OCI-LY7 (cell line): ENCODE measurements at places on chromosomes 5 and 9. TPM values are rescaled to one million over a fixed set of nuclear protein-coding genes. Genes with fewer than 3 reads are reported as not detected.

ERCC8 gene
- 16.6 and 17.5 TPM in 2 replicates for total RNA-seq

FAM163B gene
- 2.6 and 3.6 TPM in 2 replicates for total RNA-seq

KIAA1191 gene
- 41.2 and 42.1 TPM in 2 replicates for total RNA-seq

PCDHA4 gene
- not detected in 2 replicates for total RNA-seq

CCDC112 gene
- total RNA-seq: 9.7 and 13.0 TPM in 2 replicates

GNAQ gene
- total RNA-seq: not detected in 2 replicates

DNA sequence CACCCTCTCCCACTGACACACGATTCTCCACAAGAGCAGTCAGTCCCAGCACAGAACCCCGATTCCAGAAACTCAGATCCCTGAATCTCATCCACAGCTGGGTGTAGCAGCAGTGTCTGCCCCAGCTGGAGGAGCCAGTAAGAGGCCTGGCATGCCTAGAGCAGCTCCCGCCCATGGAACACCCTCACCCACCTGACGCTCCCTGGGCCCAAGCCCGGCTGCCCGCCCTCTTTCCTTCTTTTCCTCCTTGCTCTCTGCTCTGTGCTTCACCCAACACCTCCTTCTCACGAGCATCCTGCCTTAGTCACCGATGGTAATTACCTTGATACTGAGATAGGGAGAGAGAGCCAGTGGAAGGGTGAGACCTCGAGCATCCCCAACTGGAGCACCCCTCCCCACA, 8.7 kb downstream of the PCDH1 start:
- no peak for DNase-seq

- DNase-seq: peak; percentile 35
These were observed 1.2 kb downstream of the ZNF608 start for GRCh38 chr5:124745007-124745927.

DNA sequence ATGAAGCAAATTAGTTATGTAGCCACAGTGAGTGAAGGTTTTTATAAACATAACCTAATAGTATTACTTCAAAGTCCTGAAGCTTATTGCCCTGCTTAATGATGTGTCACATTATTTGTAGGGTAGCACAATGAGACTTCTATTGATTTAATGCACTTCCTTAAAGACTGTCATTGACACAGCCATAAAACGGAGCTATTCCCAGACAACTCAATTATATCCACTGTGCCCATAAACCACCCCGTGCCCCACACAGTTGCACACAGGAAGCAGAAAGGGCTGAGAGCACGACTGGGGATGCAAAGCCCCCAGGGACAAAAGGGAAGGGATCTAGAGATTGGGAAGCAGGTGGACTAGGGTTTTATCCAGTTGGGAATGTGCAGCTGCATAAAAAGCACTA, 37.0 kb downstream of the TRIM32 start:
- DNase-seq: no peak

DNA sequence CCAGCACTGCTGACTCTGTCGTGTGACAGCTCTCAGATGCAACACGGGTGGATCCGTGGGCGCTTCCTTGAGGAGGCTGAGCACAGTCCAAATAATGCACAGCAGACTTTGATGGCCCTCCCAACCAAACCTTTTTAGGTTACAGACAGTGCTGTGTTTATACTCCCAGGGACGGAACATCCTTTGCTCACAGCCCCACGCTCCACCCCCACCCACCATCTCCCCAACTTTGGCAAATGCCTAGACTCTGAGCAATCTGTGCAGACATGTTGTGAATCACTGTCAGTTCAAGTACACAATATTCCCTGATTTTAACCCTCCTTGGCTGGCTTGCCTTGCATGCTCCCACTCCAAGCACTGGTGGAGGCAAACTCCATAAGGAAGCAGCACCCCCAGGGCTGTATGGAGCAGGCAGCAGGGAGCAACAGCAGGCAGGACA, 324.6 kb downstream of the MLLT3 start:
- no peak for DNase-seq

DNA sequence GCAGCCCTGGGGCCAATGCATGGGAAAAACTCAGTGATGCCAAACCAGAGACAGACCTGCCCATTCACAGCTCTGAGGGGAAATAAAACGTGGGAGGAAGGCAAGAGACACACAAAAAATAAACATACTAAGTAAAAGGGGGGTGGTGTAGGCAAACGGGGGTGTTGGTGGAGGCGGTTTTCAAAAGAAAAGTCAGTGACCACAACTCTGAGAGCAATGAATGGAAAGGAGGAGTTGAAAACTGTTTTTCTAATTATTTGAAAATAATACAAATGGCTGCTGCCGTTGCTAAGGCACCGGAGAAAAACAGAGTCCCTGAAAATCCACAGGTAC, 293.5 kb downstream of the EFNA5 start:
- DNase-seq: no peak

- DNase-seq: no peak
These were observed 2240.9 kb upstream of the WWC1 start for GRCh38 chr5:166050531-166050930.

DNA sequence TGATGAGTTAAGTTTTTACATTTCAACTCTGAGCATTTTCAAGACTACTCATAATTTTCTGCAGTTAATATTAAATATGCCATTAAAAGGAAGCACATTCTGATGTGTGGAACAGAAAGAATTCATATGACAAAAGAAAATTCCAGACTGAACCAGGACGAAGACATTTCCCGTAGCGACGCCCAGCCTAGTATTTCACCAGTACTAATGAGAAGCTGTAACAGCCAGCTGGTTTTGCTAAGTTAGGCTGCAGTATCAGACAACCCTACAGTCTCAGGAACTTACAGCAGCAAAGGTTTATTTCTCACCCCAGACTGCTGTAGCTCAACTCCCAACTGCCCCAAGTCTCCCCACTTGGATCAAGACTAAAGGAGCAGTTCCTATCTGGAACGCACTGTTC, 91.6 kb downstream of the TMEM174 start:
- DNase-seq: no peak

DNA sequence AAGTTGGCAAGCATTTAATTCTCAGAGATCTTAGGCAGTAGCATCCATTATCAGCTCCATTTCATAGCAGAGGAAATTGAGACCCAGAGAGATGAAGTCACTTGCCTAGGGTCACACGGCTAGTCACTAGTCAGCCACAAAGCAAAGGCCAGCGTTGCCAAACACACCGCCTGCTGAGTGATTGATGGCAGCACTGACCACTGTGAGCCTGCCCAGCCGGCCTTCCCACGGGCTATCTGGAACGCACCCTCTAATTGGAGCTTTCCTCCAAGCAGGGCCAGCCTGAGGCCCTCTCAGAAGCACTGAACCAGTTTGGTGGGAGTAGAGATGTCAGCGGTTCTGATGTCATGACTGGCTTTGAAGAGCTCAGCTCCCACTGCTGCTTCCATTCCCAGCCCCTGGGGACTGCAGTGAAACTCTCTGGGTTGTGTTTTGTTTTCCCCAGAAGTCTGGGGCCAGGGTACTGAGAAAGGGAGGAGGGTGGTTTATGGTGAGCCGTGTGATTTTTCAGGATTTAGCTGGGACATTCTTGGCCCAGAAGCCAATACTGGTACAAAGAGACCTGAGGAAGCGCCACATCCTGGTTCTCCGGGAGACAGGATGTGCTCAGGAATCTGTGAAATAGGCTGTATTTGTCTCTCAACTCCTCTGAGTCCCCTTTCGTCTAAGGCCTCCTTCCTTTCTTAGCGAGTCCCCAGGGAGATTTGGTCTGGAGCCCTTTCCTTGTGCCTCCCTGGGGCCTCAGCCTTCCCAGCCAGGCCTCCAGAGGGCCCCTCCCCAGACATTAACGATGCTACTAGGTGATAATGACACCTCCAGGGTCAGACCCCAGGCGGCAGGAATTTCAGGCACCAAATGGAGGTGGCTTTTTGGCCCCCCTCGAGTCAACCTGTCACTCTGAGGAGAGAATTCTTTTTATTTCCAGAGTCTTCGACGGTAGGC, 44.5 kb downstream of the SPRY4 start:
- no peak for DNase-seq

- DNase-seq: no peak
These were observed 64.9 kb downstream of the RICTOR start for GRCh38 chr5:39009280-39009679.

- DNase-seq: no peak
These were observed 24.2 kb downstream of the C9orf50 start for GRCh38 chr9:129596541-129597331.

DNA sequence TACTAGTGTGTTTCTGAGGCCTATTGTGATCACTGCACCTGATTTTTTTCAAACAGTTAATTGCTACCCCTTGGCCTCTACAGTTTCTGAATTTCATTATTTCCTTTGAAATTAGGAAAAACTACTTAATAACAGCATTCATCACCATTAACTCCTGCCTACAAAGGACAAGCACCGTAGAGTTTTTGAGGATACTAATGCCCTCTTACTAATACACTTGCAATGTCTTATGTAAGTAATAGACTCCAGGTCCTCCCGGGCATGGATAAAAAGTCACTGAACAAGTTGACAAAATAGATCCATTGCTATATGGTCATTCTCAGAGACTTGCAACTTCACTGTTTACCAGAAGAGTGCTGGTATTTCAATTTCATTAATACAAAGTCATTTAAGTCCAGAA, 1172.5 kb downstream of the CDH12 start:
- no peak for DNase-seq

GRCh38 chr5:169020102-169020501, 280.8 kb downstream of the SLIT3 start:
- DNase-seq: no peak
